B cell (primary cell): ENCODE measurements at places on chromosomes 6 and 20.
A peak's percentile ranks its signal among the peaks of the same experiment; 100 is the strongest.

DNA sequence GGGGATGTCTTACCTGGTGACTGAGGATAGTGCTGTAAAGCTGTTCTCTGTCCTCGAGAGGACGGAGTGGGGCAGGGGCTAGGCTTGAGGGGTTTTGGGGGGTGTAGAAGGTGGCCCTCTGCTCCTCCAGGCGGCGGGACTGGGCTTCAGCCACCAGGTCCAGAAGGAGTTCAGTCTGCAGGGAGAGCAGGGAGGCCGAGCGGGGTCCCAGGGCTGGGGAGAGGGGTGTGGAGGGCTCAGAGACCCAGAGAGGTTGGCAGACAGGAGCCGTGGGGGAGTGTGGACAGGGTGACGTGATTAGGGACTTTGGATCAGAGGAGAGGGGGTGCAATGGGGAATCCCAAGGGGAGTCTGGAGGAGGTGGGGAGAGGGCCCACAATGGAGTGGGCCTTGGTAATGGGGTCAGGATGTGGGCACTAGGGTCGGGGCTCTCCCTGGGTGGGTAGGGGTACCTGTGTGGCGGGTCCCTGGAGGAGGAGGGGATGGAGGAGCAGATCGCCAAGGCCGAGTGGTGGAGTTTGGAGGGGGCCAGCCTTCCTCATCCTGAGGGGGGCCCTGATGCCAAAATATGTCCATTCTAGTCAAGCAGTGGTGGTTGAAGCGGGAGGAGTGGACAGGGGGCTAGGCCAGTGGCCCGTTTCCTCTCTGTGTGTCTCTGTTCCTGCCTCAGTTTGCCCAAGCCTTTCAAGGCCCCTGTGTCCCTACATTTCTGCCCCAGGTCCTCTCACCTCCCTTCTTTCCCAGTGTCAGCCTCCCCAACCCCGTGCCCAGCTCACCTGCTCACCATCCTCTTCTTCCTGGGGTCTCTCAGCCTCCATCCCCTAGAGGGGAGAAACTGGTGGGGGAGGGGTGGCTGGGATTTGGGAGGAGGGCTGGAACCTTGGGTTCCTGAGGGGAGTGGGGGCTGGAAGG, 491 bp downstream of the GPSM3 start:
- DNase-seq = peak; percentile 43

DNA sequence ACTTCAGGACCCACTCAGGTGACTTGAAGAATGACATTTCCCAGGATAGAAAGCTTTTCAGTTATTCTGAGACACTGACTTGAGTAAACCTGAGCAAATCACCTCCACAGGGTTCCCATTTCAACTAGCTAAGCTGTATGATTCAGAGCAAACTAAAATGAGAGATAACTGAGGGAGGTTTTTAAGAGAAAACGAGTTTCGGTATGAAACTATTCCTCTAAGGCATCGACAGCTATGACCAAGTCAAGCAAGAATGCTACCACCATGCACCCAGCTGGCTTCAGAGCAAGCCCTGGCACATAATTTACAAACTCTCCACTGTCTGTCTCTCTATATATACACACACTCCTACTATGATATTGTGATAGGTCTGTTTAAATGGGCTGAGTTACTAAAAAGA, 75.4 kb downstream of the PERP start:
- DNase-seq = no peak

- DNase-seq = no peak
These were observed 57.1 kb downstream of the GNAS start for GRCh38 chr20:58909585-58909984.

GRCh38 chr6:159259441-159260125, 90.4 kb downstream of the FNDC1 start:
- DNase-seq = no peak

DNA sequence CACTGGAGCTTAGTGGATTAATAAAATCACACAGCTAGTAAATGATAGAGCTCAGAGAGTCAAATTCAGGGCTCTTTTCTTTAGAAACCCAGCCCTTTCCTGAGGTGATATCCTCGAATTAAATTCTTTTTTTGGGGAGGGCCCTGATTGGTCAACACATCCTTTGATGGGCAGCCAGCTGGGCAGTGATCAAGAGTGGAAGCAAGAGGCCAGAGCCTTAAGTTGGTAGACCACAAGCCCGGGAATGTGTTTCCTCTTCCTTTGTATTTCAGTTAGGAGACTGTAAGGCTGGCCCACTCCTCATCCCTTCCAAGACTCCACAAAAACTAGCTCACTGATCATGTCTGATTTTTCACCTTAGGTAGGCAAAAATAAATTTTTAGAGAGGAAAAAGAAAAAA, 640.5 kb downstream of the DHX35 start:
- no peak for DNase-seq

- DNase-seq = no peak
These were observed 156.9 kb downstream of the ASCC3 start for GRCh38 chr6:100724222-100724621.

GRCh38 chr20:4134861-4135379, 119.6 kb upstream of the RNF24 start:
- DNase-seq = no peak

GRCh38 chr6:4554645-4555044, 221.6 kb upstream of the CDYL start:
- DNase-seq = no peak

DNA sequence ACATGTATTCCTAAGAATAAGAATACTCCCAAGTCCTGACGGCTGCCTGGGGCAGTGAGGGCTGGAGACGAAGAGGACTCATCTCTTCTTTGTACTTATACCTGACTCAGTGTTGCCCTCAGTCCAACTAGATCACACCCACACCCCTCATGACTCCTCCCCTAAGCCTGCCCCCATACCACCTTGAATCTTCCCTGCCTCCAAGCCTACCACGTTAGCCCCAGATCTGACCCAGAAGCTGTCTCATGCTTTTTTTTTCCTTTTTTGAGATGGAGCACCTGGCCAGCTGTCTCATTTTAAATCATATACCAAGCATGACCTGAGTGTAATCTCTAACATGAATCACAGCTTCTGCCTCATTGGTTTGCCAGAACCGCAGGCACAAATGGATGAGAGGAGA, 45.2 kb downstream of the MUC22 start:
- no peak for DNase-seq

- DNase-seq = no peak
These were observed 116.4 kb downstream of the AKAP7 start for GRCh38 chr6:131251590-131252199.

- DNase-seq = no peak
These were observed 39.4 kb downstream of the TRAF3IP2 start for GRCh38 chr6:111566222-111566734.

- no peak for DNase-seq
These were observed 26.3 kb upstream of the RAB23 start for GRCh38 chr6:57248311-57248895.
